ENCODE measurements at places on chromosomes 13 and 19.

DNA sequence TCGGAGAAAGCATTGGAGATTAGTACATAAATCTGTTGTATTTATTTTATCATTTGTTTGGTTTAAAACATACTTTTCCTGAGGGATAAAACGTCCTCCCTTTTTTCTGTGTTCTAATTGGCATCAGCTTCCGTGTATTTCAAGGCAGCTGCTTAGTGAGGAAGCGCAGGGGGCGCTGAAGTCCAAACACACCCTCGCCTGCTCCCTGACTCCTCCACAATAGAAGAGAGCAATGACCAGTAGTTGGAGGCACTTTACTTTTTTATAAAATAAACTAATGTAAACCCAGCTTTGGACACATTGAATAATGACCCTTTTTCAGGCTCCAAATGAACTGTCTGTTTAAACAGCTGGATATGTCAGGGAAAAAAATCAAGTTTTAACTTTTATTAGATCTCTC is 79.9 kb downstream of the RNASEH2B start:
- peak; percentile 63 for DNase-seq

- DNase-seq, result no peak
Observed at GRCh38 chr13:105327581-105328126, 1207.8 kb downstream of the EFNB2 start.

DNA sequence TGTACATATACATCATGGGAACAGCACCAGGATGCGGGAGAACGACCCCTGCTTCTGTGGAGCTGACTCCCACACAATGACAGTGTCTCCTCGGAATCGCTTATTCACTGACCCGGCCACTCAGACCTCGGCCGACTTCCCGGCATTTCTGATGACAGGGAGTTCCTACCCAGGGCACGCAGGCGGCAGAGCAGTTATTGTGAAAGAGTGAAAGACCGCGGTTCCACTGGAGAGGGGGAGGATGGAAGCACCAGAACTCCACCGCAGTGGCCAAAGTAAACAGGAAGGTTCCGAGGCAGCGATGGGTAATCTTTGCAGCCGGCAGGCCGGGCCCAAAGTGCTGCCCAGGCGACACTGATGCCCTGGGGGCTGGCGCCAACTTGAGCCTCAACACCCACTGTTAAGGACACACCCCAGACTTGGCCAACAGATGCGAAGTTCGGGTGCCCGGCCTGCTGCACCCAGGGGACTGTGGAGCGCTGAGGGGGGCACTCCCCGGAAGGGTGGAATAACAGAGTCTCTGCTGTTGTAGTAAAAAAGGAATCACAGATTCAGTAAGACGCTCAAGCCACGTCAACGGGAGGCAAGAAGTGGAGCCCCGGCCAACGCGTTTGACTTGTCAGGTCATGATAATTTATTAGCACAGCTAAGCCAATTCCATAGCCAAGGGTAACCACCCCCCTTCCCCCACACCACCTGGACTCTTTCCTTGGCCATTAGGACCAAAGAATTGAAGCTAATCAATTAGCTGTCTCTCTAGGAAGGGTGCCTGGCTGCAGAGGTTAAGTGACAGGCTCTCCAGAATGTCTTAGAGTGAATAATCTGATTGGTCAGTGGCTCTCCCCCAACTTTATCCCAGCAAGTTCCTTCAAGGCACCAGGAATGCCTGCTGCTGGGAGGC is 5.8 kb downstream of the MLLT1 start:
- DNase-seq, result no peak

DNA sequence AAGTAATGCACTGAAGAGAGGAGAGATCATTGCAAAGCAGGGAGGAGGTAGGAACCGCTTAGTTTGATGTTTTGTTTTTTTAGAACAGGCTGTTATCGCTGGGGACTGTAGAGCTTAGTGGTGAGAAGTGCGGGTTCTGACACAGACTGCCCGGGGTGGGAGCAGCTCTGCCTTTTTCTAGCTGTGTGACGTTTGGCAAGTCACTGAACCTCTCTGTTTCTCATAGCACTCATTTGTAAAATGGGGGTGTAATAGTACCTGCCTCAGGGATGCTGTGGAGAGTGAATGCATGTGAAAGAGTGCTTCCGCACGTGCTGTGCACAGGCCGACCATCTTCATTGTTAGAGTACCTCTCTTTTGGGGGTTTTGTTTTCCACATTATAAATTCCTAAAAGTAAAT is 19.3 kb downstream of the PRAM1 start:
- DNase-seq, result no peak

DNA sequence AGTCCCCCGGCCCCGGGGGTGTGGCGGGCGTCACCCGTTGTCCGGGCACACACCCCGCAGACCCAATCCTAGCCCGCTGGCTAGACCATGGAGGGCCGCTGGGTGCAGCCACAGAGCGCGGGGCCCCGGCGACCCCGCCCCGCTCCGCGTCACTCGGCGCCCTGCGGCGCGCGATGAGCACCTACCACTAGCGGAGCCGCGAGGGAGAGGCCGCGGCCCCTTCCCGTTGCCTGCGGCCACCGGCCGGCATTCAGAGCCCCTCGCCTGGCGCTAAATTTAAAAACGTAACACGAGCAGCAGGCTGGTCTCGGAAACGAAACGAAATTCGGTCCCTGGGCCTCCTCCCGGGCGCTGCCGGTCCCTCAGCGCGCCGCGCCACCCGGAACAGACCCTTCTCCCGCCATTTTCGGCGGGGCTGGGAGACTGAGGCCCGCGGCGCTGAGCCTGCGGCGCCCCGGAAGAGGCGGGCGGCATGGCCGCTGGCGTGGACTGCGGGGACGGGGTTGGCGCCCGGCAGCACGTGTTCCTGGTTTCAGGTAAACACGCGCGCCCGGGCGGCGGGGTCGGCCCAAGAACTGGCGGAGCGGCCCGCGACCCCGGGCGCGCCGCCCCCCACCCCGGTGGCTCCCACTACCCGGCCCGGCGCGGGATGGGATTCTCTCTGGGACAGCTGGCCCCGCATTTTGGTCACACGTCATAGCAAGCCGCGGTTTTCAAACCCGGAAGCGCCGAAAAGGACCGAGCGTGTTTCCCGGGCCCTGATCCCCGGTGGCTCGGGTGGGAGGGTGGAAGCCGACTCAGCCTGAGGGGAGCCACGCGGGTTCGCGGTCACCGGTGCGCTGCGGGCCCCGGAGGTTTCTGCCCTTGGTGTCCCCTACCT is at the start of gene RNASEH2B:
Gene RNASEH2B (plus strand): TSS at position 187 of the 880 bp plus-strand sequence. CDS start 286 bp downstream, at position 473.
- DNase-seq, result peak; percentile 85

DNA sequence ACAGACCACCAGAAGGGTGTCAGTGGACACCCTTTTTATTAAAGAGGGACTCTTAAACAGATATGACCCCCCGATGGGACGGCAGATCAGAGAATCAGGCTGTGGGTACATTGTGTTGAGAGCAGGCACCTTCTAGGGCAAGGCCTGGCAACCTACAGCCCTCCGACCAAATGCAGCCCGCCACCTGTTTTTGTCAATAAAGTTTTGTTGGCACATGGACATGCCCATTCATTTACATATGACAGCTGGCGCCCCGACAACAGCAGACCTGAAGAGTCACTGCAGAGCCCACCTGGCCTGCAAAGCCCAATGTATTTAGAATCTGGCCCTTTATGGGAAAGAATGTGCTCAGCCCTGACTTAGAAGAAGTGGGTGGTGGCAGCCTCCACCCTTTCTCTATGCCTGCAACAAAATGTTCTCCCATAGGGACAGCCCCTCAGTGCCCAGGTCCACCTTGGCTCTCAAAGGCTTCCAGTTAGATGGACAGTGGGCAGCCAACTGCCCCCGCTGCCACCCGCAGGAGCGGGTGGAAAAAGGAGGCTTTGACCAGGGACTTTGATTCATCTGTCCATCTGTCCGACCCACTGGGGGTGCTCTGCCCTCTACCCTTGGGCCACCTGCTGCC is 184.9 kb downstream of the PTPRS start:
- DNase-seq, result no peak

DNA sequence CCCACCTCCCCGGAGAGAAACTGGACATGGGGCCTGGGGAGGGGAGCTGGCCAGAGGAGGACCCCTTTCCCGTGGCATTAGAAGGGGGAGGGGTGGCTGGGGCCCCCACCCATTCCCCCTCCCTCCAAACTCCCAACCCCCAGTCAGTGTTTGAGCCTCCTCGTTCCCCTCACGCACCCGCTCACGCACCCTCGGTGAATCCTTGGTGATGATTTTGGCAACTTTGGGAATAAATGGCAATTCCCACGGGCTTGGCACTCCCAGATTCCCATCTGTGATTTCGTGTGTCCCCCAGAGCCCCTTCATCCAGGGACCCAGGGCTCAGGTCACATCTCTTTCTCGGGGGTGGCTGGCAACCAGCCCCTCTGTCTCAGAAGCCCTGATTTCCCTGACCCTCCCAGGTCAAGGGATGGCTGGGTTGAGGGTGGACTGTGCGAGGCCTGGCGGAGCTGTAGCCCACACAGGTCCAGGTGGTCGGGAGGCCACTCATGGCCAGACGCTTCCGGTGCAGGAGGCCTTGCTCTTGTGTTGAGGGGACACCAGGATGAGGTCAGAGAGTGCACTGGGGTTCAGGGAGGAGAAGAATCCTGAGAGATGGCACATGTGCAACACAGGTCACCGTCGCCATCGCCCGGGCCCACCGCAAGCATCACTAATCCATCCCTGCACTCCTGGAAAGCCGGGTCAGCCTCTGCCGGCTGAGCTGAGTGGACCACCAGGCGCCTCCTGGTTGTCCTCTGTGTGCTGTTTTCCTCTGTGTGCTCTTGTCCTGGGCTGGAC is 20.7 kb downstream of the EPN1 start:
- no peak for DNase-seq

- DNase-seq, result no peak
Observed at GRCh38 chr13:99861771-99862170, 109.8 kb downstream of the ZIC5 start.

DNA sequence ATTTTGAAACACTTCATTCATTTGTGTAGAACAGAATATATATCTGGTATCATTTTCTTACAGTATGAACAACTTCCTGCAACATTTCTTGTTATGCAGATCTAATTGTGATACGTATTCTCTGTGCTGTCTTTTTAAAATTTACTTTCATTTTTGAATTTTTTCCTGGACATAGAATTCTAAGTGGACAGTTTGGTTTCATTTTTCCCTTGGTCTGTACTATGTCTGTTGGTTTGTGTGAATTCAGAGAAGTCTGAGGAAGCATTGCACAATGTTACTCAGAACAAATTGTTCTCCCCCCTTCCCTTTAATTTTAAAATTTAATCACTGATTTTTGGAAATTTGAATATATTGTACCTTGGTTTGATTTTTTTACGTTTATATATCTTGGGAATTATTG is 352.5 kb upstream of the PCDH20 start:
- DNase-seq, result no peak

DNA sequence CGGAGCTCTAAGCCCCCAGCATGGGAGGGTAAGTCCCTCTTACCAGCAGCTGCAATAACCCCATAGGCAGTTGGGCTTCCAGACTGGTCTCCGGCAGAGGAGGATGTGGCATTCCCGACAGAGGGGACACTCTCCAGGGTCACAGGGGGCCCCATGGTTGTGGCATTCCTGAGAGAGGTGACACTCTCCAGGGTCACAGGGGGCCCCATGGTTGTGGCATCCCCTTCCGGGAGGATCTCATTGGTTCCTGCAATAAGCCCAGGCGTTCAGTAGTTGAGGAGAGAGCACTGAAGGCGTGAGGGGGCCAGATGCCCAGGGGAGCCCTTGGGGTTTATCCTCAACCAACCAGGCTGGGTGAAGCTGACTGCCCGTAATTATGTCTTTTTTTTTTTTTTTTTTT is 5.4 kb downstream of the CD320 start:
- DNase-seq, result no peak

GRCh38 chr13:72726726-72727416 is 558 bp downstream of the MZT1 start:
- DNase-seq, result peak; percentile 74

Data from NCI-H146 (cell line).